RCC 7860 (cell line): ENCODE measurements at places on chromosomes 7 and 10.

DNA sequence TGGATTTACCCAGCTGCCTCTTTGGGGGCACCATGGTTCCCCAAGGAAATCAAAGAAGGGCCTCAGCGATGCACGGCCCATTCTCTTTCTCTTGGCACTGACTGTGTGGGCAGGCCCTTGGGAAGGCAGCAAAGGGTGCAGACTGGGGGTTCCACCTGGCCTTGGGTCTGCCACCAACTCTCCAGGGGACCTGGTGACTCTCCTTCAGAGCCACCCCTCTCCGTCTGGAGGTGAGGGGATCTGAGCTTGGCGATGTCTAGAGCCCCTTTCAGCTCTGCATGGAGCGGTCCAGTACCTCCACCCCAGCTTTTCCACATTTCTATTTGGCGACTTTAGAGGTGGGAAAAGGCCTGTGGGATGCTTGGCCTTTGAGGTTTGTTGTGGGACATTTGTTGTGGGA lies 69.1 kb downstream of the C10orf120 start:
- DNase-seq = no peak

- no peak for DNase-seq
Observed at GRCh38 chr7:91556956-91557650, 292.9 kb downstream of the FZD1 start.

GRCh38 chr10:650441-650851 lies 39.0 kb downstream of the DIP2C start:
- DNase-seq = no peak

- DNase-seq = no peak
Observed at GRCh38 chr7:150955519-150956394, 22.4 kb downstream of the KCNH2 start.

GRCh38 chr7:47000561-47000960 lies 581.4 kb downstream of the TNS3 start:
- no peak for DNase-seq

DNA sequence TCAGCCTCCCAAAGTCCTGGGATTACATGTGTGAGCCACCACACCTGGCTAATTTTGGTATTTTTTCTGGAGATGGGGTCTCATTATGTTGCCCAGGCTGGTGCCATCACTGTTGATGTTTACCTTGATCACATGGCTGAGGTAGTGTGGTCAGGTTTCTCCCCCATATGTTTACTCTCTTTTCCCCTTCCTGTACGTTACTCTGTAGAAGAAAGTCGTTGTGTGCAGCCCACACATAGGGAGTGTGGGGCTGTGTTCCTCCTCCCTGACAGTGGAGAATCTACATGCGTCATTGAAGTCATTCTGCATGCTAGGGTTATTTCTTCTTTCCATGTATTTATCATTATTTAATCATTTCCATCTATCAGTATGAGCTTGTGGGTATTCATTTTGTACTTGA lies 16.3 kb upstream of the ORAI2 start:
- DNase-seq = no peak

DNA sequence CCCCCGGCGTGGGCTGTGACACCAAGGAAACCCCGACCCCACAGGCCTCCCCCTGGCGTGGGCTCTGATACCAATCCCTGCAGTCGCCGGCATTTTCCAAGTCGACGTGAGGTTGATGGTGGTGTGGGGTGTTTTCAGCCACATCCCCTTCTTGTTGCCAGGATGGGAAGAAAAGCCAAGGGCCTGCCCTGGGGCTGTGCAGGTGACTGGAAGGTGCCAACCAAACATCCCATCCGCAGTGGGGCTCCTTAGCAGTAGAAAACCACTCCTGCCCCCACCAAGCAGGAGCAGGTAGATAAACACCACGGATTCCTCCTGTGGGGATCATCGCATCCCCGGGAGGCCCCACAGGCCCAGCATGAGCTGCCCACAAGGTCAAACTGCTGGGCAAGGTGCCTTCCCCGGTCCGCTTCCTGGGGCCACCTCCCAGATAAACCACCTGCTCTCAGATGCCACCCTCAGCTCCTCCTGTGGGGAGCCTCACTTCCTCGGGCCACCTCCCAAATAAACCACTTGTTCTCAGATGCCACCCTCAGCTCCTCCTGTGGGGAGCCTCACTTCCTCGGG lies 88.5 kb upstream of the DIP2C start:
- no peak for DNase-seq

GRCh38 chr7:75739796-75740672 lies 1.3 kb upstream of the HIP1 start:
- DNase-seq = no peak

- DNase-seq = no peak
Observed at GRCh38 chr10:104069613-104070012, 16.1 kb downstream of the COL17A1 start.

DNA sequence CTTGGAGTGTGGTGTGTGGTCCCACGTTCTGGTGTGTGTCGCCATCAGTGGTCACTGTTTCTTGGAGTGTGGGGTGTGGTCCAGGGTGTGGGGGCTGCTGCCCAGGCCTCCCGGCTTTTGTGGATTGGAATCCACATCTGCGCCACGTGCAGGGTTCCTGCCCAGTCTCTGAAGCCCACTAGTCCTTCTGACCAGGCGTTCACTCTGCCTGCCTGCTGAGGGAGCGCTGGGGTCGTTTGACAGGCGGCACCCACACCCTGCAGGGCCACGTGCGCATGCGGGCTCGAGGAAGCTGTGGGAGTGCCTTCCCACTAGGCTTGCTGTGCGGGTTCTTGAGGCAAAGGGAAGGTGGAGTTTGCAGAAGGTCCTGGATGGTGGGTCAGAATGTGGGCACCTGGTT lies 51.4 kb downstream of the INPP5A start:
- DNase-seq = no peak

- peak; percentile 31 for DNase-seq
Observed at GRCh38 chr10:133520193-133520738, 6.9 kb upstream of the CYP2E1 start.

DNA sequence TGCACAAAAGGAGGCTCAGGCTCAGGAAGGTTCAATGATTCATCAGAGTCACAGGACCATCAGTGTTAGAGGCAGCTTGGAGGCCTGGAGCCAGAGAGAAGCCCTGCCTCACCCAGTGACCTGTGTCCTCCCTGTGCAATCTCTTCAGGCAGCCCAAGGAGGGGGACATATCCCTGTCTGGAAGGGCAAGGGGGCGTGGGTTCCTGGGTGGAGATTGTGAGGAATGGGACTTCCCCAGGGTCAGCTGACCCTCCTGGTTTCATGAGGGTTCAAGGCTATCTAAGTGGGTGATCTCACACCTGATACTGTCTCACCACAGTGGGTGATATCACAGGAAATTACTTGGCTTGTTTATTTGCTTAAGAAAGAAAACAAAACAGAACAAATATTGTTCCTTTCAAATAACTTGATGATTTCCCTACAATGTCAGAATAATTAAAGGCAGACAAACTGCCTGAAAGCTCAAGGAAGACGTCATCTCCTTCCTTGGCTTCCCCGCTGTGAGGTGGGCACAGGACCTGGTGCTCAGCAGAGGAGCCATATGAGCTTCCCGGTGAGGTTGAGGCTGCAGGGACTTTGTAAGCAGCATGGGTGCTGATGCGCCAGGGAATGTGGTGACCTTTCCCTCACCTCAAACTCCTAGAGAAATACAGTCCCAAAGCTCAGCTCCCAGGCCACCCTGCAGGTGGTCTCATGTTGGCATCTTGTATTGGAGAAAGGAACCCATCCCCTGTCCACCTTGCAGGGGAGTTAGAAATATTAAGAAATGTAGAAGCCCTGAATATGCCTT lies 763.2 kb downstream of the GRID1 start:
- DNase-seq = no peak

DNA sequence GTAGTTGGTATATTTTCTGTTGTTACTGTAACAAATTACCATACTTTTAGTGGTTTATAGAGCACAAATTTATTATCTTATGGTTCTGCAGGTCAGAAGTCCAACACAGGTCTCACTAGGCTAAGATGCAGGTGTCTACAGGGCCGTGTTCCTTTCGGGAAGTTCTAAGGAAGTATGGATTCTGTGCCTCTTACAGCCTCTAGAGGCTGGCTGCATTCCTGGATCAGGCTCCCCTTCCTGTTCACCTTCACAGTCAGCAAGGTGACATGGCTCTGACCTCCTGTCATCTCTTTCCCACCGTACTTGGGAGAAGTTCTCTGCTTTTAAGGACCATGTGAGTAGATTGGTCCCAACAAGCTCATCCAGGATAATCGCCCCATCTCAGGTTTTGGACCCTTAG lies 37.3 kb downstream of the BMPR1A start:
- no peak for DNase-seq

- DNase-seq = no peak
Observed at GRCh38 chr7:151225948-151226510, 976 bp downstream of the ABCF2 start.

DNA sequence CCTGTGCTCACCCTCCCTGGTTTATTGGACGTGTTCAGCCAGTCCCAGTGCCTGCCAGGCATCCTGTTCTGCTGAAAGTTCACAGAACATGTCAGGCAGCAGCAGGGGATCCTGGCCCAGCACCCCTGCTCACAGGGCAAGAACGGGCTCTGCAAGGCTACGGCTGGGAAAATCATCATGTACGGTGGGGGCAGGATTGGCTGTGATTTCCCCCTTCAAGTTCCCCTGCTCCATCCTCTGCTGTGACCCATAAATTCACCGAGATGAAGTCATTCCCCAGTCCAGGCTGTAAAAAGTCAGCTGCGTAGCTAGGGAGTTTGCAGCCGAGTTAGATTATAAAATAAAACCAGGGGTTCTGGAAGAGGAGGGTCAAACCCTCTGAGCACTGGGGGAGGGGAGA lies 484.1 kb upstream of the ZMIZ1 start:
- DNase-seq = no peak

DNA sequence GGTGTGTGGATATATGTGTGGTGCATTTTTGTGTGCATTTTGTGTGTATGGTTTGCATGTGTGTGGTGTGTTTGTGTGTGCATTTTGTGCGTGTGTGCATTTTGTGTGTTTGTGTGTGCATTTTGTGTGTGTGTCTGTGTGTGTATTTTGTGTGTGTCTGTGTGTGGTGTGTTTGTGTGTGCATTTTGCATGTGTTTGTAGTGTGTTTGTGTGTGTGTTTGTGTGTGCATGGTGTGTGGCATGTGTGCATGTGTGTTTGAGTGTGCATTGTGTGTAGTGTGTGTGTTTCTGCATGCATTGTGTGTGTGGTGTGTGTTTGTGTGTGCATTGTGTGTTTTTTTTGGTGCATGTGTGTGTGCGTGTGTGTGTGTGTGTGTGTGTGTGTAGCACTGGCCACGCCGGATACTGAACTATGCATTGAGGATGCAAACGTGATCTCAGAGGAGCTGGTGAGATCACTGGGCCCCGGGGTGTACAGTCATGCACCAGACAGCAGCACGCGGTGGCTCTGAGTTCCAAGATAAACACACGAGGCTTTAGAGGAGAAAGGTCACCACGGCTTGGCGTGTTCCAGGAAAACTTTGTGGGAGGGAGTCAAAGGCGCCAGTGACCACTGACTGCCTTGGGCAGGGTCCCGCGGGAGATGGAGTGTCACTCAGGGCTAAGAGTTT lies 106.6 kb upstream of the SHH start:
- DNase-seq = peak; percentile 90

DNA sequence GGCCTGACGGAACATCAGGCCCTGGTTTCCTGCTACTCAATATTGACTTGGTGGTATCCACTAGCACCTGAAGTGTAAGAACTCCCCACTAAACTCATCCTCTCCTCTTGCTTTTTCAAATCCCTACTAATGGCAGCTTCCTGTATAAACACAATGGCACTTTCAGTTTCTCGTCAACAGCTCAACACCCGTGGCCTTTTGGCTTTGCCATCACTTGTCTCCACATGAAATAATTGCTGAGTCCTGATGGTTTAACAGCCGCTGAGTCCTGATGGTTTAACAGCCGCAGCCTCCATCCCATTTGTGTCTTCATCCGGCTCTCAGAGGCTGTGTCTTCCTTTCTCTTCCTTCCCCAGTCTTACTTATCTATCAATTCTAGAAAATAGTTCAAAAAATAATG lies 261.4 kb upstream of the PITRM1 start:
- DNase-seq = no peak

DNA sequence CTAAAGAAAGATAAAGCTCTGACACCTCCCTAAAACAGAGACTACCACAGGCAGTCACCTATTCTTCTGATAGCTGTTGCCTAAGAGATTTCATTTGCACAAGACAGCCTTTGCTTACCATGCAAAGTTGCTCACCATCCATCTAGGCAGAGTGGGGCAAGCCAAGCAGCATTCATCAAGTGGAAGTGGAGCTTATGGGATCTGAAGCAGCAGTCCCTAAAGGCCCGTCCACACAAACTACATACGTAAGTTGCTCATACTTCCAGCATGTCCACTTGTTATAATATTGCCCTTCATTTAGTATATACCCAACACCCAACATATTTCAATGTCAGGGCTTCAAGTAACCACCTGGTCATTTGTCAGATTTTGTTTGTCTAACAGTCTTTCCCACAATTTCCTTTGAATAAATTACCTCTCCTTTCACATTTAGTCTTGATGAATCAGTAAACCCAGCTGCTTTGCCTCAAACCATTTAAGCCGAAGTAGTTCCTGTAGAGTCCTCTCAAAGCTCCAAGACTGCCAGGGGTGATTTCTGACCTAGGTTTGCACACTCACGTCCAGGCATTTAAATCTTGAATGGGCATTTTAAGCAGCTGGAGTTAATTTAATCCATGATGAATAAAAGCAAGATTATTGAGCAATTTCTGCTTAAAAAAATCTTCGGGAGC lies 67.9 kb downstream of the ATAD1 start:
- DNase-seq = no peak

GRCh38 chr10:49286686-49287085 lies 12.3 kb upstream of the C10orf71 start:
- no peak for DNase-seq

DNA sequence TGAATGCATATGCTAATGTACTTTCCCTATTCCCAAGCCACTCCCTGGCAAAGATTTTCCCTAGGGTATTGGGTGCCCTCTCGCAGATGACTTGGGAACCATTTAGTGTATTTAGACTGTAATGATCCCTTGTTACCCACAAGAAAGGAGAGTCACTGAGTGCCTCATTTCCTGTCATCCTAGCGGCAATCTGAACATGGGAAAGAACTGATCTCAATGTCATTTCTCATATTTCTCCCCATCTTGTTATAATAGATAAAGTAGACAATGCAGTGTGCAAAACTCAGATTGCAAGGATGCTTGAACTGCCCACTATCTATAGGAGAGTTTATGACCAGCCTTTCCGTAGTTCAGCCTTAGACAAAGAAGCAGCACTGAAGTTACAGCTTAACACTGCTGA lies 123.3 kb downstream of the MICU1 start:
- DNase-seq = no peak

GRCh38 chr7:8440670-8441069 lies 7.3 kb downstream of the NXPH1 start:
- no peak for DNase-seq

- no peak for DNase-seq
Observed at GRCh38 chr10:126405239-126405775, 17.0 kb upstream of the ADAM12 start.

DNA sequence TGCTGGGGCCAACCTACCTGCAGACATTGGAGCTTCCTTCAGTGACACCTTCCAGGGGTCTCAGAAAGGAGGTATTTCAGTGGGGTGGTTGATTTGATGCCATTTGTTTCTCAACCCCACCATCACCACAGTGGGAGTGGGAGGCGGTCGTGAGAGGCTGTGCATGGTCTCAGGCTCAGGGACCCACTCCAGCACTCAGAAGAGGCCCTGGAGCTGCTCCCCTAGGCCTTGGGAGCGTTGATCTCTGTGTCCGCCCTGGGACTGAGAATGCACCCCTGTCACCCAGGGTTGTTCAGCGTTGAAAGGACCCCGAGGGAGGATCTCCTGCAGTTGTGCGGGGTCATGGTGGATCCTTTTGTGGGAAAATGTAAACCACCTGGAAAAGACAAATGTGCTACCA lies 410.6 kb downstream of the GLRX3 start:
- no peak for DNase-seq

GRCh38 chr7:91789086-91789485 lies 91.4 kb downstream of the MTERF1 start:
- DNase-seq = no peak
